ENCODE measurements at places on chromosomes 13 and 19.

- no peak for DNase-seq
These were observed 343.1 kb downstream of the MZT1 start for GRCh38 chr13:72384186-72384823.

DNA sequence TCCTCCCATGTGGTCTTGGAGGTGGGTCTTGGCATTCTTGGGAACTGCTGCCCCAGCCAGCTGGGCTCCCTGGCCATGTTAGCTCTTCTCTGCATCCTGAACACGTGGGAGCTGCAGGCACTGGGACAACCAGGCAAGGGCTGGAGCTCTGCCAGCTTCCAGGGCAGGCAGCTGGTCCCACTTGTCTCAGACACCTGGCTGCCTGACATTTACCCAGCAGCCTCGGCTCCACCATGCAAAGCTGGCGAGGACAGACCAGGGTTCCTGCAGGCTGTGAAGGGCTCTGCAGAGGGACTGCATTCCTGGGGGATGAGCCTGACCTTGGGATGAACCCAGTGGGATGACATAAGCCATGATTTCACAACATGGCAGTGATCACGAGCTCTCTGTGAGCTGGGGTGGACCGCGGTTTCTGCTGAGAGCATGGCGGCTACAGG is 99.0 kb upstream of the TSHZ3 start:
- no peak for DNase-seq

GRCh38 chr19:3136684-3137055 is 837 bp downstream of the GNA15 start:
- no peak for DNase-seq

DNA sequence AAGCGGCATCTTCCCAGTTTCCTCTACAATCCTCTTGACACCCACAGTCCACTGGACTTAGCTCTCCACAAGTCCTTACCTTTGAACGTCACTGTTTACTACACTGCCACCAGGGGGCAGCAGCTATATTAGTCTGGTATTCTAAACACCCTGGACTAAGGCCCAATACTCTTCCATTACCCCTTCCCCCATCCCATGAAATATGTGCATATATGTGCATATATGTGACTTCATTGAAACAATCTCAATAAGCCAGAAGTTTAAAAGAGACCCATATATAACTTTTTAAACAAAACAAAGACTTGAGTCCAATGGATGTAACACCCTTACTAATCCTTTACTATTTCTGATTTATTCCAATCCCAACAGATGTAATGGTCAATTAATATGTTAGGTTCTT is 15.5 kb downstream of the GGACT start:
- DNase-seq = peak; percentile 62

DNA sequence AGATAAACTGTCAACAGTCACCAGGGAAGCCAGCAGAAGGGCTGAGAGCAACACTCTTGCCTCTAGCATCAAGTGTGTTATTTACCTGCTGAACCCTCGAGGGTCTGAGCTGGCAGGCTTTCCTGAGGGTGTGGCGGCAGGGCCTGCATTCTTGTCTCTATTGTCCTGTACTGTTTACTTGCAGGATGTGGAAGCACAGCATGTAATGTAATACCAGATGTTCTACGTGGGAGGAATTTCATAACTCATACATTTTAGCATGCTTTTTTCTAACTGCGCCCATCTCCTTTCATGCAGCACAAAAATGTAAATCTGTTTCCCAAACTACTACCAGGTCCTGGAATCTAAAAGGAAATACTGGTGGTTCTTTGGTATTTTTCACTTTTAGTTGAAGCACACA is 153.1 kb downstream of the RGCC start:
- no peak for DNase-seq

GRCh38 chr13:99987154-99988019 is 5.8 kb downstream of the ZIC2 start:
- DNase-seq = no peak

- DNase-seq = no peak
These were observed 24.7 kb downstream of the ZSWIM9 start for GRCh38 chr19:48194844-48195830.

DNA sequence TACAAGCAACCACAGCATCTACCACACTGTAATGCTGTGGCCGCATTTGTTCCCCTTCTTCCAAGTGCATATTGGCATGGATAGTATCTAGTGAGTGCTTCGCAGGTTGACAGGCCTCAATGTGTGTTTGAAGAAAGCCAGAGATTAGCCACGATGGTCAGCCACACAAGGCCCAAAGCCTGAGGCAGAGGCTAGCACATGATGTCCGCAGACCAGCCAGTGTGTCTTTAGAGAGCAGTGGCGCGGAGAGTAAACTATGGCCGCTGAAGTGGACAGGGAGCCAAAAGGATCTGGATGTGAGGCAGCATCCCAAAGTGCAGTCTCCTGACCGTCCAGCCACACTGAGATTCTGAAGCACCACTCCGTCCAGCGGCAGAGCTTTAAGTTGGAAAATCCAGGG is 36.0 kb downstream of the BRD4 start:
- DNase-seq = no peak

GRCh38 chr13:23462815-23463559 is 29.5 kb upstream of the SACS start:
- DNase-seq = no peak

GRCh38 chr19:3801412-3802096 is 15.4 kb upstream of the MATK start:
- DNase-seq = peak; percentile 50

- no peak for DNase-seq
These were observed 191.6 kb downstream of the DLEU7 start for GRCh38 chr13:50651922-50652321.

- no peak for DNase-seq
These were observed 17.5 kb upstream of the NANOS3 start for GRCh38 chr19:13859361-13859880.

DNA sequence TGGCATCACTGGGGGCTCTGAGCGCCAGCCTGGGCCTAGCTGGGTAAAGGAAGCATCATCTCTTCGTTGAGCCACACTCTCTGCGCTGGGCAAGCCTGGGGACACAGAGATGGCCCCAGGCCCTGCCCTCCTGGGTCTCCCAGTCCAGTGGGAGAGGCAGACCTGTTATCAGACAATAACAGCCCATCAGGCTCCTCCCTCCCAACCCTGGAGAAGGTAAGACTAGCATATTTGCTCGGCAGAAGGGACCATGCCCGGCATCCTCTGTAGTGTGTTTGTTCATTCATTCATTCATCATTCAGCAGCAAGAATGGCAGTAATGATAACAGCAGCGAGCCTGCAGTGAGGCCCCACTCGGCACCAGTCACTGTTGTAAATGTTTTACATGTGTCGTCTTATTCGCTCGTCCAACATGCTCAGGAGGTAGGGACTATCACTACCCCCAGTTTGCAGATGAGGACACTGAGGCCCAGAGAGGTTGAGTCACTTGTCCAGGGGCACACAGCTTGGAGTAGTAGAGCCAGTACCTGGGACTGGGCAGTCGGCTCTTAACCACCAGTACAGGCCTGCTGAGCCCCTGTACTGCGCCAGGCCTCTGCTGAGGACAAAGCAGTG is 33.2 kb downstream of the PAK4 start:
- no peak for DNase-seq

DNA sequence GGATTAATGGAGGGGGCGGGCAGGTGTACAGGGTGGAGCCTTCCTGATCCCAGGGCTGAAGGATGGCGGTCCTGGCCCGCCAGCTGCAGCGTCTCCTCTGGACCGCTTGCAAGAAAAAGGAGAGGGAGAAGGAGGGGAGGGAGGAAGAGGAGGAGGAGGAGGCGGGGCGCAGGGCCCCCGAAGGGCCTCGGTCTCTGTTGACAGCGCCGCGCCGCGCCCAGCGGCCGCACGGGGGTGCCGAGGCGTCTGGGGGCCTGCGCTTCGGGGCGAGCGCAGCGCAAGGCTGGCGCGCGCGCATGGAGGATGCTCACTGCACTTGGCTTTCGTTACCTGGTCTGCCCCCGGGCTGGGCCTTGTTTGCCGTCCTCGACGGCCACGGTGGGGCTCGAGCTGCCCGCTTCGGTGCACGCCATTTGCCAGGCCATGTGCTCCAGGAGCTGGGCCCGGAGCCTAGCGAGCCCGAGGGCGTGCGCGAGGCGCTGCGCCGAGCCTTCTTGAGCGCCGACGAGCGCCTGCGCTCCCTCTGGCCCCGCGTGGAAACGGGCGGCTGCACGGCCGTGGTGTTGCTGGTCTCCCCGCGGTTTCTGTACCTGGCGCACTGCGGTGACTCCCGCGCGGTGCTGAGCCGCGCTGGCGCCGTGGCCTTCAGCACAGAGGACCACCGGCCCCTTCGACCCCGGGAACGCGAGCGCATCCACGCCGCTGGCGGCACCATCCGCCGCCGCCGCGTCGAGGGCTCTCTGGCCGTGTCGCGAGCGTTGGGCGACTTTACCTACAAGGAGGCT is at the start of gene PPM1N:
Gene PPM1N, plus strand, starts transcription at position 33 of the 785 bp plus-strand sequence. Its CDS starts 30 bp downstream, at position 63.
- peak; percentile 55 for DNase-seq

DNA sequence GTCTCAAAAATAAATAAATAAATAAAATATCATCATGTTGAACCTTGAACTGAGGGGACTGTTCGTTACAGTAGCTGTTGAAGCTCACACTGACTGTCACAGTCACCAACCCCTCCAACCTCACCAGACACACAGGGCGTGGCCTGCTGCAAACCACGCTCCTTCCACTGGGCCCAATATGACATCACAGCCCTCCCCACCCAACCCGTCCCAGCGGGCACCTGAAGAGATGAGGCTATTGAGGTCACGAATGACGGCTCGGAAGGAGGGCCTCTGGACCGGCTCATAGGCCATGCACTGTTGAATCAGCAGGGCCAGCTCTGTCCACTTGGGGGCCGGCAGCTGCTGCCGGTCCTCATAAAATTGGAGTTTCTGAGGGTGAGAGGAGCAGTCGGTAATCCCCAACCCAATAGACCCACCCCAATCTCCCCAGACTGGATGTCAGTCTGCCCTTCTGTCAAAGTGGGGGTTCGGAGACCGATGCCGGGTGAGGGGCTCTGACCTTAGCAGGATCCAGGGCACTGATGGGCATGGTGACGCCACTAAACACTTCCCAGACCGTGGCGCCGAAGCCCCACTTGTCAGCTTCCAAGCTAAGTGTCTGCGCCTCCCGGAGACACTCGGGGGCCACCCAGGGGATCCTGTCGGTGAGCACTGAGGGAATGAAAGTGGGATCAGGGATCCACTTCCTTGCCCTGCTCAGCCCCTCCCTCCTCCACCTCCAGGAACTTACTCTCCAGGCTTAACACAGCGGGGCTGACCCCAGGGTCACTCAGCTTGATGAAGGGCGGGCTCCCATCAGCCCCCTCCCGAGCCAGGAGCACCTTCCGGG is 13.2 kb downstream of the JAK3 start:
- DNase-seq = no peak

- peak; percentile 76 for DNase-seq
These were observed 22.4 kb downstream of the EPSTI1 start for GRCh38 chr13:42969565-42970172.

- DNase-seq = peak; percentile 26
These were observed 15.3 kb downstream of the GATAD2A start for GRCh38 chr19:19420570-19421298.

GRCh38 chr19:10305139-10305806 is 4.3 kb downstream of the ZGLP1 start:
- no peak for DNase-seq

DNA sequence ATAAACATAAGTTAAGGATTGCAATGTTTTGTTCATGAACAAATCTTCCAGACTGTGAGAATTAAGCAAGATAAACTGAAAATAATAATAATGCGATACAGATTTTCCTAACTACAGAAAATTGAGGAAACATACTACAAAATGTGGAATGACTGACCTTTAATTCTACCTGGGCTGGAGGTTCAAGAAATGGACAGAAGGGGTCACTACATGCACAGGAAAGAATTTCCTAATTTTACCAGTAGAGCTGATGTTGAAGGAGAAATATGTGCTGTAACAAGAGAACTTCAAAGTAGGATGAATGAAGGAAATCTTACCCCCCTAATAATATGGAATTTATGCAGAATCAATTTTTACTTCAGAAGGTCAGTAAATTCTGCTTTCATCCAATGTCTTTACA is 62.3 kb downstream of the ZNF627 start:
- no peak for DNase-seq

GRCh38 chr19:30471441-30471840 is 99.3 kb downstream of the ZNF536 start:
- DNase-seq = no peak

DNA sequence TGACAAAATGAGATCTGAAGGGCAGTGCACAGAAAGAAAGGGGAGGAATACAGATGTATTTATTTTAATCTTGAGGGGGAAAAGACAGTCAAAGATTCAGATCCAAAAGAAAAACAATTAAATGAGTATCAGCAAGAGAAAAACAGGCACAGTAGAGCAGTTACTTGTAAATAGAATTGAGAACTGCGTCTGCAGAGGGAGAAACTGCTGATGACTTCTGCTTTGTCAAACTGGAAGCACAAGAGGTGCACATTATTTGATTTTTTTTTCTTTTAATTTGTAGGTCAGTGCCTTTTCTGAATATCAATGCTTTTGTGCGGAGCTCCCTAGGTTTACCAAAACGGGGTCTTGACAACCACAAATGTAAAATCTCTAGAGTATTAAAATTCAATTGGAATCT is 37.3 kb downstream of the EFNB2 start:
- DNase-seq = no peak

- DNase-seq = peak; percentile 74
These were observed at the start of gene UBE2L5 for GRCh38 chr13:30422054-30422839. TSS of gene UBE2L5 (plus strand) at chr13:30422493. CDS start at chr13:30427991, 5,498 bp downstream.

DNA sequence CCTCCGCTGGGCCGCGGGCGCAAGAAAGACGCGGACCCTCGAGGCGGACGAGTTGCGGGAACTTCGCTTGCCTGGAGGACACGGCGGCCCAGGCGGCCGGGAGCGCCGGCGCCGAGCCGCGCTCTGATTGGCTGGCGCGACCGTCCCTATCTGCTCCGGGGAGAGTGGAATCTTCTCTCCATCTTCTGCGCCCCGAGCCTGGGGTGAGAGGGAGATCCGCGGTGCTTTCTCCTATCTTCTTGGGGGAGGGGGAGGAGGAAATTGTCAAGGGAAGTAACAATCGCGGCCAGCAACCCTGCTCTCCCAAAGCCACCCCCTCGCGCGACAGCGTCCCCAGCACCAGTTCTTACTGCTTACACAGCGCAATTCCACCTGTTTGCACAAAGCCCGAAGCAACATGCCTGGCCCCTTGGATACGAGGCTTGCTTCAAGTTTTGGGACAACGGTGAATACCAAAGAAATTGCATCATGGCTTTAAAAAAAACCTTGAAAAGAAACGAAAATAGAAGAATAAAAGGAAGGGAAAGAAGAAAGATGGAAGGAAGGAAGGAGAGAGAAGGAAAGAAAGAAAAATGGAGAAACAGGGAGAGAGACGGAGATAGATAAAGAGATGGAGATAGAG is 4.8 kb downstream of the SOX21 start:
- DNase-seq = no peak

GRCh38 chr13:75798353-75799255 is 162.5 kb downstream of the LMO7 start:
- DNase-seq = no peak

Measured in stimulated activated naive CD4-positive, alpha-beta T cell treated with Interleukin-2 at 50 U/mL for 16 hours (primary cell).